ENCODE measurements at places on chromosomes 12 and 14. TPM values are rescaled to one million over a fixed set of nuclear protein-coding genes. Genes with fewer than 3 reads are reported as not detected.

DNA sequence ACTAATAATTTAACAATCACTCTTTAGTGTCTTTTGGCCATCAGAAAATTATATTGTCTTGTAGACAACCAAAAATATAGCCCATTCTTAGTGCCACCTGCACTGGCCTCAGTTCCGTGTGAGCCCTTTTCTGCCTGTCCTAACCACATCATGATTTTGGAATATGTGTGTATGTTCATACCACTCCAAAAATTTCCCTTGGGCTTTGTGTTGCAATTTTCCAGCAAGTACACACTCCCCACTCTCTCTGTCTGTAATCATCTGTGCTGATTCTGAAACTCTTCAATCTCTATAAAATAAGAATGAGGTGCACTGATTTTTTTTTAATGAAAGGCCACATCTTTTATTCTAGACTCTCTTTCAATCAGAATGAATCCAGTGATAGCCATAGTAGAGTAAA, 196.0 kb downstream of the PIK3C2G start:
- no peak for DNase-seq

The KRT82 gene
- not detected for total RNA-seq

DNA sequence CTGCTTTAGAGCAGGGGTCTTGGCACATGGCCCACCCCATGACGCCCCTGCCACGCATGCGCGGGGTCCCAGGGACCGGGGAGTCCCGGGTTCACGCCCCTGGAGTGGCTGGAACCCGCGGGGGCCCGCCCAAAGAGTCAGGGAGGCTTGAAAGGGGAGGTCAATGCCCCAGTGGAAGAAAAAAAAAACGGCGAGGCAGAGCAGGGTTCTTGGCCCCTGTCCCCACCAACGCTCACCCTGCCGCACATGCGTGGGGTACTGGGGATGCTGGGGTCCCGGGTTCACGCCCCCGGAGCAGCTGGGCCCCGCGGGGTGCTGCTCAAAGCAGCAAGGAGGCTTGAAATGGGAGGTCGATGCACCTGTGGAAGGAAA, 319.1 kb downstream of the ALG10 start:
- no peak for DNase-seq

- DNase-seq = no peak
Measured at GRCh38 chr14:47959740-47960139, 284.3 kb upstream of the MDGA2 start.

GRCh38 chr12:84186433-84186832, 726.2 kb downstream of the SLC6A15 start:
- no peak for DNase-seq
